Activated CD4-positive, alpha-beta T cell treated with anti-CD3 and anti-CD28 coated beads, Interleukin-2, amount 50 U/mL, for 1 hour (primary cell): ENCODE measurements at places on chromosomes 3 and 15.

GRCh38 chr15:20646529-20647142 lies 105.0 kb upstream of the GOLGA6L6 start:
- DNase-seq: no peak

- DNase-seq: no peak
Measured at GRCh38 chr3:39149059-39149455, 4.3 kb downstream of the CSRNP1 start.

DNA sequence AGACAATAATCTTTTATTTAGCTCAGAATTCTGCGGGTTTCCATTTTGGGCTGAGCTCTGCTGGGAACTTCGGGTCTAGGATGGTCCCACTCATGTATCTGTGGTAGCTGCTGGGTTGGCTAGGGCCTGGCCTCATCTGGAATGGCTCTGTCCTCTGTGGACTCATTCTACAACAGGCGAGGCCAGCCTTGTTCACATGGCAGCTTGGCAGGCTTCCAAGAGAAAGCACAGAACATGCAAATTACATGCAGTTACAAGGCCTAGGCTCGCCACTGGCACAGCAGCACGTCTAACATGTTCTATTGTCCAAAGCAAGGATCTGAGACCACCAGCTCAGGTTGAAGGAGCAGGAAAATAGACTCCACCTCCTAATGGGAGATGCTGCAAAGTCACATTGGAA lies 431.4 kb downstream of the PDCD6IP start:
- no peak for DNase-seq

GRCh38 chr15:29418931-29419330 lies 149.3 kb upstream of the NSMCE3 start:
- DNase-seq: no peak

GRCh38 chr3:147963711-147964110 lies 554.5 kb downstream of the ZIC1 start:
- DNase-seq: no peak
